Spinal cord (tissue), 10 donors: ENCODE measurements at places on chromosomes 12 and 14.
A peak's percentile ranks its signal among the peaks of the same experiment; 100 is the strongest.

DNA sequence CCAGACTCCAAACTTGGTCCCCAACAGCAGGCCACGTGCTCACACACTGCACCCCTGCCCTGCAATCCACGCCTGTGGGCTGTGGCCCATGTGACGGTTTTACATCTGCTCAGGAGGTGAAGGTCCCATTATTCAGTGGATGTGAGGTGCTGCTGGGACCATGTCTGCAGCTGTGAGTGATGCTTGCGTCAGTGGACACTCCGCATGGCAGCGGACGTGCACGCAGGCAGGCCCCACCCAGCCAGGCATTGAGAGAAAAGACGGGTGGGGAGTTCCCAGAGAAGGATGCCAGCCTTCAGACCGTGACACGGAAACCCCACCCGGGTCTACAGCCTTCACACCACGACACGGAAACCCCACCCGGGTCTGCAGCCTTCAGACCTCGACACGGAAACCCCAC lies 67.6 kb downstream of the NOC4L start:
- no peak for DNase-seq

- no peak for DNase-seq
Observed at GRCh38 chr12:71694099-71694820, 8.4 kb downstream of the TMEM19 start.

DNA sequence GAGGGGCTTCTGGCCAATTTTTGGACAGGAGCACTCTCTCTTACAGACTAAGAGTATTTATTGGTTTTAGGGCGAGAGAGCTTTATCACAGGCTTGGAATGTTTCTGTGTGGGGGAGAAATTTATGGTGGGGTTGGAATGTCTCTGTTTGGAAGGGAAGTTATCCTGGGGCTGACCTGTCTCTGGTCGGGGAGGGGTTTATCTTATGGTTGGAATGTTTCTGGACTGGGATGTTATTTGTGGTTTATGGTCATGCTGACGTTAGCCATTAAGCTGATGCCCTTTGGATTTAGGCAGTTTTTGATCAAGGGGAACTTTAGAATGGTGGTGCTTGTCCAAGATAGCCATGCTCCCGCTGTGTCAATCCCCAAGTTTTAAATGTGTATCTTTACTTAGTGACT lies 614.8 kb downstream of the DIO2 start:
- DNase-seq: no peak

- DNase-seq: no peak
Observed at GRCh38 chr12:57157588-57158173, 10.3 kb upstream of the LRP1-AS start.

DNA sequence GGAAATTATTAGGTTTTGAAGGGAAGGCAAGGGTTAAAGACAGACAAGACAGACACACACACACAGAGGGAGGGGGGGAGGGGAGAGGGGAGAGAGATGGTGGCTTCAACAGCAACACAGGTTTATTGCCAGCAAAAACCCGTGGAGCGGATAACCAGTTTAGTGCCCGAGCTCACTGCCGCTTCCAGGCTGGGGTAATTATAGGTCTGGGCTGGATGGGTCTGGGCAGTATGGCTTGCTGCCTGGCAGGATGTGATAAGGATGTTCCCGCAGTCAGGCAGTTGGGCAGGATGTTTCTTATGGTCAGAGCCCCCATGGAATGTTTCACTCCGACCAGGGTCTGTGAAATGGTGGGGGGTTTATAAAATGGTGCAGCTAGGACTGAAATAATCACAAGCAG lies 4.4 kb upstream of the TDRD9 start:
- peak; percentile 13 for DNase-seq
